Stimulated activated CD4-positive, alpha-beta T cell treated with anti-CD3 and anti-CD28 coated beads, Interleukin-4, amount 100 ng/mL, for 48 hours (primary cell): ENCODE measurements at places on chromosomes 2 and 18.

- DNase-seq = no peak
Observed at GRCh38 chr2:13481201-13481600, 764.5 kb downstream of the TRIB2 start.

- DNase-seq = peak; percentile 22
Observed at GRCh38 chr18:24271381-24272228, 126.0 kb downstream of the OSBPL1A start.

DNA sequence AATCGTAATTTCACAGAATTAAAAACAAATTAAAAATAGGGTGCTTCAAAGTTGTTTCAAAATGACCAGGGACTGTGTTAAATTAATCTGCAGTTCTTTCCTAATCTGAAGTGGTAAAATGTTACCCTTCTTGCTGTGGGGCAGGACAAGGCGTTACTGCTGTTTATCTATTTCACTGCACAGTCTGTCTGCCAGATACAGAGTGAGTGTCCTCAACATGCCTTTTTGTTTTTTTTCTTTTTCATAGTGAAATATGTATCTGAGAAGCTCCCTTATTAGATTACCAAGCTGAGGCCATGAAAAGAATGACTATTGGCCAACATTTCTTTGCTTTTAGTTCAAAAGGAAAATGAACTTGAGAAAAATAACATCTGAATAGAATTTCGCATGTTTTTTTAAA, 38.0 kb downstream of the KCTD1 start:
- no peak for DNase-seq

GRCh38 chr2:82650038-82650437, 1809.0 kb downstream of the SUCLG1 start:
- no peak for DNase-seq

GRCh38 chr2:119536707-119537106, 7.5 kb upstream of the CFAP221 start:
- no peak for DNase-seq

GRCh38 chr2:113129519-113130078, 2.2 kb downstream of the IL1RN start:
- DNase-seq = no peak

- no peak for DNase-seq
Observed at GRCh38 chr2:152506843-152507242, 171.9 kb downstream of the FMNL2 start.

DNA sequence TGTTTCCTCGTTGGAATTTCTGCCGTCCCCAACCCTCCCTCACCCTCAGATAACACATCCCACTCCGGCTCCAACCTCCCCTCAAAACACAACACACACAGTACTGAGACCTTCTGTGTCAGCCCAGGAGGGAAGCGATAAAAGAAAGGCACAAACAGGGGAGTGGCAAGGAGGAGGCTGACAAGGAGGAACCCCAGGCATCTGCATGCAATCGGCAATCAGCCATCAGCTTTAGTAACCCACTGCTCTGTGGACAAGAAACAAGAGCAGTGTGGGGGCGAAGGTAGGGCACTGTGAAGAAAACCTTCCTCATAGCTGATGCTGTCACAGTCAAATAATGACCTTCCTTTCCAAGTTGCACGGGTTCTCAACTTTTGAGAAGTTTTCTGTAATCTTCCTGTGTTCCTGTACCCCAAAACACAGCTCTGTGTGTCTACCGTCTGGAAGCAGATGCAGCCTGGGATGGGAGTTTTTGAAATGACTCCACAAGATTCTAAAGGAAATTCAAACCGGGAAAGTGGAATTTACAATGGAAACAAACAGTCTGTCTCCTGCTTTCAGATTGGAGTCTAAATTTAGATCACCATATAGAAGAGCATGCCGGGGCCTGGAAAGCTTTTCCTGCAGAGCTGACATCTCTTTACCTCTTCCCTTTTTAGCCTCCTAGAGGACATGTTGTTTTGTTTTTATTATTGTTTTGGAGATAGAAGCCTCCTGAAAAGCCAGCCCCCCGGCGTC, 16.4 kb upstream of the LPIN2 start:
- no peak for DNase-seq

DNA sequence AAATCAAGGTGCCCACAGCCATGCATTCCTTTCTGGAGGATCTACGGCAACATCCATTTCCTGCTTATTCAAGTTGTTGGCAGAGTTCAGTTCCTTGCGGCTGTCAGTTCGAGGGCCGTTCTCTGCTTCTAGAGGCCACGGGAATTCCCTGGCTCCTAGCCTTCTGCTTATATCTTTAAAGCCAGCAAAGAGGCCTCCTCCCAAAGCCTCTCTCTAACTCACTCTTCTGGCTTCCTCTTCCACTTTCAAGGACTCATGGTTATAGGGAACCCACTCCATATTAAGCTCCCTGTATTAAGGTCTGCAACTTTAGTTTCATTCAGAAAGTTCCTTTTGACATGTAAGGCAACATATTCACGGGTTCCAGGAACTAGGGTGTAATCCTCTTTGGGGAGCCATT, 150.1 kb upstream of the RMP24 start:
- DNase-seq = no peak

GRCh38 chr2:18436503-18437005, 123.9 kb downstream of the RDH14 start:
- no peak for DNase-seq

GRCh38 chr2:148244593-148245292, 223.9 kb downstream of the MBD5 start:
- DNase-seq = no peak

DNA sequence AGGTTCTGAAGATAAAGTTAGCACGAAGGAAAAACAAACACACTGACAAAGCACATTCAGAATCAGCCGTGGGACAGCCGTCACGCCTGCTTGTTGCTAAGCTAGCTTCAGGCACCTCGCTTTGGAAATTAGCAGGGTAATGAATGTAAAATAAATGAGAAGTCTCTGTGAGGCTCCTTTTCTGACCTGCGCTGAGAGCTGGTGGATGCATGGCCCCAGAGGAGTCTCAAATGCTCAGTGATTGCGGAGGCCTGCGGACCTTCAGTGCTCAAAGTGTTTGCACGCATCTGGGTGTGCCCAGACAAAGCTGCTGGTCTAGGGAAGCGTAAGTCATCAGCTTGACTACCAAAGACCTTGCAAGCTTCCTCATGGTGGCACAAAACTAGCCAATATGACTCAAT, 50.6 kb downstream of the CD8B2 start:
- no peak for DNase-seq

- peak; percentile 12 for DNase-seq
Observed at GRCh38 chr2:111209045-111209514, 88.4 kb downstream of the BCL2L11 start.

GRCh38 chr2:136143603-136144451, 25.9 kb upstream of the CXCR4 start:
- DNase-seq = no peak

GRCh38 chr2:119085613-119086012, 72.9 kb downstream of the C1QL2 start:
- no peak for DNase-seq

DNA sequence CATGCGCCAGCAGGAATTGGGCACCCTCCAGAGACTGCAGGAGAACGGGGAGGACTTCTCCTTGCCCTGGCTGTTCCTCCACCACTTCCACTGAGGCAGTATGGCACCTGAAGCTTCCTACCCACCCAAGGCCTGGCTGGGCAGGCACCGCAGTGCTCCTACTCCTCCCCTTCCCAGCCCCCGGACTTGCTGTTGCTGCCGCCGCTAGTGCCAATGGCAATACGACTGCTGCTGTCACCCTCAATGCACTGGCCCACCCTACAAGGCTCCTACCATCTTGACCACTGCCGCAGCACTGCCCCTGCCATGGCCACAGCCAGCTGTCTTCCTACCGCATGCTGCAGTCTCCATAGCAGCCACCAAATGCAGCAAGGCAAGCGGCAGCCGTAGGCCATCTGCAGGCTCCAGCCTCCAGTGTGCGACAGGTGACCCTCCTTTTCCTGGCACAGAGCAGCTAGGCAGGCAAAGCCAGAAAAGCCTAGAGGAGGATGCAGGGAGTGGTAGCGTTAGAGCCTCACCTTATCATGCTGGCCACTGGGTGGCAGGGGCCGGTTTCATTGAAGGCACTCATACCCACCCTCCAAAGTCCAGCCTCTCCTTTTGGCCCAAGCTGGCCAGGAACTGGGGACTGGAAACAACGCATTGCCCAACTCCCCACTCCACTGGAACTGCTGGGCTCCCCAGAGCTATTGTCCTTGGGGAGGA, 47.4 kb upstream of the ANKRD62 start:
- DNase-seq = no peak

DNA sequence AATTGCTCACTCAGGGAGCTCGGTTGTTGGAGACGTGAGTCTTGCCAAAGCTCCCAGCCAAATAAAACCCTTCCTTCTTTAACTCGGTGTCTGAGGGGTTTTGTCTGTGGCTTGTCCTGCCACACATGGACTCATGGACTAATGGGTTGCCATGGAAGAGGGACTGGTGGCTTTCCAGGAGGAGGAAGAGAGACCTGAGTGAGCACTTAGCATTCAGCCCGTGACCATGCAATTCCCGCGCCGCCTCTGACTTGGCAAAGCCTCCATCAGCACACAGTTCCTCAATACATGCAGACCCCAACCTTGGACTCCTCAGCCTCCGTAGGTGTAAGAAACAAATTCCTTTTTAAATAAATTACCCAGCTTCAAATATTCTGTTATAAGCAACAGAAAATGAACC, 57.3 kb upstream of the TMEM18 start:
- no peak for DNase-seq

GRCh38 chr18:80154293-80154692, 45.2 kb downstream of the ADNP2 start:
- DNase-seq = peak; percentile 22

GRCh38 chr2:10985901-10986535, 74.3 kb downstream of the KCNF1 start:
- no peak for DNase-seq

DNA sequence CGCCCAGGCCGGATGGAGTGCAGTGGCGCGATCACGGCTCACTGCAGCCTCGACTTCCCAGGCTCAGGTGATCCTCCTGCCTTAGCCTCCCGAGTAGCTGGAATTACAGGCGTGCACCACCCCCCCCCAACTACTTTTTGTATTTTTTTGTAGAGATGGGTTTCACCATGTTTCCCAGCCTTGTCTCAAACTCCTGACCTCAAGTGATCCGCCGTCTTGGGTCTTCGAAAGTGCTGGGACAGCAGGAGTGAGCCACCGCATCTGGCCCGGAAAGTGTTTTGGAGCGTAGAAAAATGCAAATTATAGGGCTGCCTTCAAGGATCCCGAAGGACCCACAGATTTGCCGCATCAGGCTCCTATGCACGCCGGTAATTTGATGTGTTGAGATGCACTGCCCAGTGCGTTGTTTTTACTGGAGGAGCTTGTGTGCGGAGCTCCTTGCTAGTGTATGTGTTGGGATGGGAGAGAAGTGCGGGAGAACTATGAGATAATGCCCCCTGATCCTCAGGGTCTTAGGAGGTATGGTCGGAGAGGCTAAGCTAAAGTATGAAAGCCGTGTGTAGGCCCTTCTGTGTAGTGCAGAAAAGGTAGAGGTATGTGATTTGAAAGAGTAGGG, 1.2 kb upstream of the CLASP1 start:
- DNase-seq = peak; percentile 16
